ENCODE measurements at places on chromosomes 11 and 22. TPM values are rescaled to one million over a fixed set of nuclear protein-coding genes. Genes with fewer than 3 reads are reported as not detected.

MMP13 gene
- total RNA-seq, result 0.04 TPM

KCNK7 gene
- 0.31 TPM for total RNA-seq

MN1 gene
- 9.9 TPM for total RNA-seq

CREB3L1 gene
- total RNA-seq, result 14.2 TPM

GALNT18 gene
- 17.7 TPM for total RNA-seq

HTR3A gene
- total RNA-seq, result 0.04 TPM

SMC1B gene
- total RNA-seq, result 0.04 TPM

FAR1 gene
- total RNA-seq, result 33.4 TPM

SNU13 gene
- total RNA-seq, result 99.8 TPM

SCUBE1 gene
- total RNA-seq, result 0.13 TPM

SLN gene
- 2,631 TPM for total RNA-seq

ST14 gene
- 0.35 TPM for total RNA-seq

TMEM132A gene
- total RNA-seq, result 36.8 TPM

INSC gene
- 2.1 TPM for total RNA-seq

GLB1L2 gene
- total RNA-seq, result 0.31 TPM

OLFML1 gene
- total RNA-seq, result 33.1 TPM

CYTH4 gene
- 6.5 TPM for total RNA-seq

KRTAP5-9 gene
- not detected for total RNA-seq

SCGB2A2 gene
- total RNA-seq, result not detected

SH3BP1 gene
- 5.2 TPM for total RNA-seq

KLHL35 gene
- total RNA-seq, result 3.6 TPM

TRIM48 gene
- total RNA-seq, result not detected

ELF5 gene
- total RNA-seq, result not detected

FBLN1 gene
- total RNA-seq, result 104 TPM

HTR3B gene
- total RNA-seq, result not detected

SCN3B gene
- 12.8 TPM for total RNA-seq

CLCF1 gene
- 2.0 TPM for total RNA-seq

LAYN gene
- 9.8 TPM for total RNA-seq

MIAT gene
- total RNA-seq, result 0.22 TPM

ESAM gene
- 18.0 TPM for total RNA-seq

TLCD5 gene
- total RNA-seq, result 6.6 TPM

APOL4 gene
- 19.4 TPM for total RNA-seq

MS4A6A gene
- 27.6 TPM for total RNA-seq

SLC22A12 gene
- total RNA-seq, result not detected

OSM gene
- 0.22 TPM for total RNA-seq

LYVE1 gene
- total RNA-seq, result 52.2 TPM

IGSF9B gene
- total RNA-seq, result 8.1 TPM

MFNG gene
- 5.2 TPM for total RNA-seq

OR8A1 gene
- 0.22 TPM for total RNA-seq

OR5B2 gene
- total RNA-seq, result not detected

NAP1L4 gene
- 97.3 TPM for total RNA-seq

IRAG1 gene
- 4.1 TPM for total RNA-seq

ZFP91 gene
- total RNA-seq, result 31.2 TPM

PIM3 gene
- total RNA-seq, result 14.7 TPM

Measured in muscle of leg (tissue), 16 donors.